ENCODE measurements at places on chromosomes 5 and 9. TPM values are rescaled to one million over a fixed set of nuclear protein-coding genes. Genes with fewer than 3 reads are reported as not detected.

GRCh38 chr5:6576861-6577501 lies 55.9 kb downstream of the NSUN2 start:
- DNase-seq, result no peak

The RANBP3L gene
- total RNA-seq, result not detected

The TICAM2 gene
- 1.1 TPM for total RNA-seq

GRCh38 chr5:179762079-179762780 lies 29.6 kb downstream of the MAML1 start:
- peak; percentile 21 for DNase-seq

The ACTBL2 gene
- not detected for total RNA-seq

DNA sequence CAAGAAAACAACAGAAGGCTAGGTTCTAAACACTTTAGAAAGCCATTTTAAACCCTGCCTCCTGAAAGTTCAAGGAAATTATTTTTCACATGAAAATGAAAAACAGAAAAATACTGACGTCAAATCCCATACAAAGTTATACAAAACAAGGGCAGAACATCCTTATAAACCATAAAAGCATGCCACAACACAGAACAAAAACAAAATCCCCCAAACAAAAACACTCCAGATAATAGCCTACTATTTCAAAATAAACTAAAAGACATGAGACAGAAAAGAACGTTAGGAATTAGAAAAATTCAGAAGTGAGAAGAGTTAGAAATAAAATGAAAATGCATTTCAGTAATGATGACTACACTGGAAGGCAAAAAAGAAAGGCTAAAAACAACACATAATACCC lies 173.6 kb downstream of the DCP2 start:
- DNase-seq, result no peak

DNA sequence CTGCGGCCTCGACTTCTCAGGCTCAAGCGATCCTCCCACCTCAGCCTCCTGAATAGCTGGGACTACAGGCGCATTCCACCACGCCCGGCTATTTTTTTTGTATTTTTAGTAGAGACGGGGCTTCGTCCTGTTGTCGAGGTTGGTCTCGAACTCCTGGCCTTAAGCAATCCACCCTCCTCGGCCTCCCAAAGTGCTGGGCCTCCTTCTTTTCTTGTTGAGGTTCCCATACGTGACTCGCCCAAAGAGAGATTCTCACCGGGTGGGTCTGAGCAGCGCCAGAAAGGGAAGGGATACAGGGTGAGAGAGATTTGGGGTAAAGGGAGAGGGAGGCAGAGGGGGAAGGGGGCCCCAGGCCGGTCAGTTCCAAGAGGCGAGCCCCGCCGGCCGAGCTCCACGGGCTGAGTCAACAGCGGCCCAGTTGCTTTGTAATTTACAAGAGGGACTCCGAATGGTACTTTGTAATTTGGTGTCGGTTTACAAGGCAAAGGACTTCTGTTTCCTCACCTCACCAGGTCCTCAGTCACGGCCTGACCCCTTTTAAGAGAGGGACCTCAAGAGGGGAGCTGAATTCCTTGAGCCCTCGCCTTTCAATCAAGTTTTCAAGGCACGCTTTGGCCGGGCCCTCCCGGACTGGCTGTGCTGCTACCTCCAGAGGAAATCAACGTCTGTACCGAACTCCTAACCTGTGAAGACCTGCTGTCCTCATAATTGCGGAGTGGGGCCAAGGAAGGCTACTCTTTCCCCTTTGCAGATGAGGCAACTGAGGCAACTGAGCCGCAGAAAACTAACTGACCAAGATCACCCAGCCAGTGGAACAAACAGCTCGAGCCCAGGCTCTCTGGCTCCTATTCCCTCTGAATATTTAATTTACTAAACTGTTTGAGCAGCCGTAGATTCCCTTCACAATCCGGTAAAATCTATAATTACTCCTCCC lies 3.3 kb upstream of the DMRT2 start:
- no peak for DNase-seq

The IL3 gene
- total RNA-seq, result 94.6 TPM

- no peak for DNase-seq
These were observed 51.1 kb upstream of the CTNND2 start for GRCh38 chr5:11955331-11955730.

The MPDZ gene
- not detected for total RNA-seq

- DNase-seq, result no peak
These were observed 37.8 kb upstream of the CARTPT start for GRCh38 chr5:71681296-71681695.

DNA sequence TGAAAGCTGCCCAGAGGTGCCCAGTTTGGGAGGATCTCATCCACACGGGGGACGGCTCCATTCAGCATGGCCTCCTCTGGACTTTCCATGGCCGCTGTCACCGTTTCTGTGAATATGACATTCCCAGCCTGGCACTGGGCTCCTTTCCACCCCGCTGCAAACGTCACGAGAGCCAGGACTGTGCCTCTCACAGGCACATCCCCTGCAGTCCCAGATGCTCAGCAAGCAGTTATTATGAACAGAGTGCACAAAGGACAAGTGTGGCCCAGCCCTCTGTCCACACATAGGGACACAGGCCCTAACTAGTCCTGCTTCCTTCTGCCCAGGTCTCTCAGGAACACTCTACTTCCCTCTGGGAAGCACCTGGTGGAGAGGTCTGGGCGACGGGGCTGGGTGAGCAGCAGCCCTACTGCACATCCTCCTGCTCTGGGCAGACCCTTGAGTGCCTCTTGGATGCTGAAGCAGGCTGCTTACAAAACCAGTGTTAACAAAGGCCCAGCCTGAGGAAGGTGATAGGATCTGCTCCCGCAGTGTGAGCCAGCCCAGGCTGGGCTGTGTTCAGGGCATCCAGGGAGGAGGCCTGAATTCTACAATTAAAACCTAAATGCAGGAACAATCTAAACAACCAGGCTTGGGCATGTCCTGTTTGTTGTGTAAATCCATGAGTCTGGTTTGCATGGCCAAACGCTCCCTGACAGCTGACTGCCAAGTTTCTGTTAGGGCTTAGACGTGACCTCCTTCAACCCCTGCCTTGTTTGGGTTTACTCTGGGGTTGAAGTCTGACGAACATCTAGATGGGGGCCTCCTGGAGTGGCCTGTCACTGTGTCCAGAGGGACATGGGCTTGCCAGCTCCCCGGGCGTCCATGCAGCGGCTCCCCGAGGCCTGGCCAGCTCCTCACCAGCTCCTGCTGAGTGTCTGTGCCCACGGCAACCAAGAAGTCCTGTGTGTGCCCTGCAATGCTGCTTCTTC lies 269.8 kb downstream of the GADD45G start:
- DNase-seq, result no peak

GRCh38 chr5:96972599-96973334 lies 36.9 kb downstream of the LNPEP start:
- DNase-seq, result no peak

DNA sequence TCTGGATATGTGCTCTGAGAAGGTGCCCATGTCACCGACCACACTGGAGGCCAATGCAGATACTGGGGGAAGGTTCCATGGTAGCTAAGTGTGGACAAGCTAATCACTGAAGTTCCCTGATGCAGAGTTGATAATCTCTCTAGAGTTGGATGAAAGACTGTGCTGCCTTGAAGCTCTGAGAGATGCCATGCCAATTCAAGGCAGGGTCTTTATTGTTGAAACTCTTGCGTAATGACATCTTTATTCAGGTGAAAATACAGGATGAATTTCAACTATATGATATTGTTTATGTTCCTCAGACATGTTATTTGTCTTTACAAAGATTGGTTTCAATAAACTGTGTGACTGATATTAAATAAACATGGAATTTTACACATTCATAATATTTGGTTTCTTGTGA lies 167.6 kb upstream of the TMEM161B start:
- DNase-seq, result no peak

GRCh38 chr9:12760758-12761157 lies 14.1 kb upstream of the LURAP1L start:
- DNase-seq, result no peak

GRCh38 chr5:154713615-154714125 lies 41.5 kb upstream of the LARP1 start:
- DNase-seq, result no peak

GRCh38 chr5:4078544-4078943 lies 482.9 kb downstream of the IRX1 start:
- no peak for DNase-seq

The CDX1 gene
- total RNA-seq, result not detected

The IQGAP2 gene
- 43.5 TPM for total RNA-seq

DNA sequence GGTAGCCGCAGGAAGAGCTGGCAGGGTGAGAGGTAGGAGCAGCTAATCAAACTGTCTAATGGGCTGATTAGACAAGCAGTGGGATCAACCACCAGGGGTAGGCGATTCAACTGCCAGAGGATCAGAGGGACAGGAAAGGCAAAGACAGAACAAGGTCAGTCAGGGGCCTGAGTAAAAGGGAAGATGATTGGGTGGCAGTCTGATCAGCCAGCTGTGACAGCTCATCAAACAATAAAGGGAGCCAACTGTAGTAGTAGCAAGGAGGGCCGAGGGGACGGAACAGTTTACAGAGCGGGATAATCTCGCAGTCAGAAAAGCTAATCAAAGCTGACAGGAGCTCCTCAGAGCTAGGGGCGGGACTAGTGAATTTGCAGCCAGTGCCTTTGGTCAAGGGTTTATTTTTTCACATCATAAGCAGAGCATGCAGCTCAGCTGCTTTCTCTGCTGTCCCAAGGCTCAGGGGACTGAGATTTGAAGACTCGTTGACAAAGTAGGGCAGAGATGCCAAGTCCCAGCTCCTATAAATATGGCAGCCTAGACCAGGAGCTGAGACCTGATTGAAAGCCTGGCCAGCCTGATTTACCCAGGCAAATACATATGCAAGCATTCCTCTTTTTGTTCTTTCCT lies 418.2 kb downstream of the GABRG2 start:
- DNase-seq, result no peak

The DEPDC1B gene
- total RNA-seq, result 21.2 TPM

- no peak for DNase-seq
These were observed 61.4 kb downstream of the SLC1A3 start for GRCh38 chr5:36667824-36668223.

DNA sequence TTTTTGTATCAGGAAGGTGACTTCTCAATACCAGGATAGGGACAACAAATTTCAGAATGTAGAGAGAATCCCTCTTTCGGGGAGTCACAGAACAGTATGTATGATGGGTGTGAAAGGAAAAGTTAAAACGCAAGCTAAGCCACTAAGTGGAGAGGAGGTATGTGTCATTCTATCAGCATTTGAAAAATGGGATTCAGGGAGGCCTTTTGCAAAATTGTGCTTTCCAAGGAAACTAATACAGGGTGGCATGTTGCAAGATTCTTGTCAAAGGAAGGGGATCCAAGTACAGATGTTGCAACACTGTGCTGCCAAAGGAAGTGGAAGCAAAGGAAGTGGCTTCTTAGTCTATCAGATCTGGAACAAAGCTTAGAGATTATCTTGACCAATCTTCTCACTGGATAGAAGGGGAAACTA lies 12.6 kb upstream of the TNIP1 start:
- DNase-seq, result no peak

DNA sequence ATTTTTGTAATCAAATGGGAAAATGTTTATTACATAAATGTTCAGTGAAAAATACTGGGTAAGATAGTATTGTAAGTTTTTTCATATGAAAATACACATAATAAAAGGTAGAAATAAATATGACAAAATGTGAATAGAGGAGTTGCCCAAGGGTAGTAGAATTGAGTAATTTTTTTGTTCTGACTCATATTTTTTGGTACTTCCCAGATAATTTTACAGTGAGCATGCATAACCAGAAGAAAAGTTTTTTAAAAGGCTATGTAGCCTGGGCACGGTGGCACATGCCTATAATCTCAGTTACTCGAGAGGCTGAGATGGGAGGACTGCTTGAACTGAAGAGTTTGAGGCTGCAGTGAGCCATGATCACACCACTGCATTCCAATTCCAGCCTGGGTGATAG lies 116.9 kb downstream of the PIP5K1B start:
- DNase-seq, result no peak

The SIT1 gene
- 86.6 TPM for total RNA-seq

The TAF1L gene
- total RNA-seq, result 0.03 TPM

DNA sequence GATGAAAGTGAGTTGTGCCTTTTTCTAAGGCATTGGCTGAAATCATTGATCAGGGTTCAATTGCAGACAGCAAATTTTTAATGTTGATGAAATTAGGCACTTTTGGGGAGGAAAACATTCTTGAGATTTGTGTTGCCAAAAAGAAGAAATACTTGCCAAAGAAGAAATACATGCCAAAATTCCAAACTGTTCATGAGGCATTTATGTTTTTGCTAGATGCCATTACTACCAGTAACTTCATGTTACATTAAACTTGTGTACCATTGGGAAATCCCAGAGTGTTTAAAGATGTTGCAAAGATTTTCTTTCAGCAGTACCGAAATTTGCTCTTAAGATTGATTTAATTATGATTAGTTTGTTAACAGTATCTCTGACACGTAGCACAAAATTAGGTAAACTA lies 7.0 kb downstream of the XRCC4 start:
- no peak for DNase-seq

The ANKRD18B gene
- total RNA-seq, result 3.5 TPM

The LCN12 gene
- total RNA-seq, result 1.8 TPM

DNA sequence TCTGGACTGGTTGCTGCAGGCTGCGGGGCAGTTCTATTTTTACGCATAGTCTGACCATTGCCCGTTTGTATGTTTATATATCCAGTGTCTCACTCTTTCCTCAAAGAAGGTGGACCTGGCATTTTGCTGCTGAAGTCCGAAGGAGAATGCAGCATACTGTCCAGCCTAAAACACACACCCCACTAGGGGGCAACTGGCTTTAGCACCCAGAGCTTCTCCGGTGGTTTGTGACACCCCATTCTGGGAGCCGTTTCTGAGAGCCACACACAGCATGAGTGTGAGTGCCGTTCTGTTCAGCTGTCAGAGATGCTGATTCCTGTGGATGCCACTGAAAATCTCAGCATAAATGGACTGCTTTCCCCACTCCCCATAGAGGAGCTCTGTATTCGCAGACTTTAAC lies 290.5 kb upstream of the TAS2R1 start:
- DNase-seq, result no peak

Measured in activated T-helper 1 cell treated with anti-CD3 and anti-CD28 coated beads, Interleukin-12 subunit alpha, Interleukin-12 subunit beta, Interleukin-2, Interleukin-4 antibody, amounts not matched to agents 30 ng/mL and 10 ng/mL and 1 ng/mL, durations not matched to agents 14 hours and 24 hours and 36 hours (primary cell).